Anterior cingulate cortex (tissue), 58 donors: ENCODE measurements at places on chromosomes 4 and X.

DNA sequence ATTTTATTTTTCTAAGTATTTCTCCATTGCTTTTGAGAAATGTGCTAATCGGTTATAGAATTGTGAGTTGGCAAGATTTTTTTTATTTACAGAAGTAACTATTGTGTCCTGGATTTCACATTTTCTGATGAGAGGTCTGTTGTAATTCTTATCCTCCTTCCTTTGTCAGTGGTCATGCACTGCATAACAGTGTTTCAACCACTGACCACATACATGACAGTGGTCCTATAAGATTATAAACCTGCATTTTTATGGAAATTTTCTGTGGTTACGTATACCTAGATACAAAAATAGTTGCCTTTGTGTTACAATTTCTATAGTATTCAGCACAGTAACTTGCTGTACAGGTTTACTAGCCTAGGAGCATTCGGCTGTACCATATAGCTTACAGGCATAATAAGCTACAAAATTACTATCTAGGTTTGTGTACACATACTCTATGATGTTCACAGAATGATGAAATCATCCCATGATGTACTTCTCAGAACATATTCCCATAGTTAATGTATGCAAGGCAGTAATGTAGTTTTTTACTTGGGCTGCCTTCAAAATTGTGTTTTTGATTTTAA is 47.8 kb downstream of the APELA start:
- DNase-seq: no peak

DNA sequence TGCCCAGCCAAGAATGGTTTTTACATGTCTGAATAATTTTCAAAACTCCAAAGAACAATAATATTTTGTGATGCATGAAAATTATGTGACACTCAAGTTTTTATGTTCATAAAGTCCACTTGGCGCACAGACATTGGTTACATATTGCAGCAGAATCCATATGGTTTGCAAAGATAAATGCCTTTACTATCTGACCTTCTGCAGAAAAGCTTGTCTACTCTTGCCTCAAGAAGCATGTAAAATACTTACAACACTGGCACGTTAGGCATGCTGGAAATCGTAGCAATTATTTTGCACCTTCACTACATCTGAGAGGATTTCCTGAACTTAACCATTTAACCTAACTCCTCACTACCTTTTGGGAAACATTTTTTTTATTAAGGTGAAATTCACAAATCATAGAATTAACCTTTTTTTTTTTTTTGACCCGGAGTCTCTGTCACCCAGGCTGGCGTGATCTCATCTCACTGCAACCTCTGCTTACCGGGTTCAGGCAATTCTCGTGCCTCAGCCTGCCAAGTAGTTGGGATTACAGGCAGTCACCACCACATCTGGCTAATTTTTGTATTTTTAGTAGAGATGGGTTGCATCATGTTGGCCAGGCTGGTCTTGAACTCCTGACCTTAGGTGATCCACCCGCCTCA is 3.5 kb upstream of the XG start:
- no peak for DNase-seq

- no peak for DNase-seq
Measured at GRCh38 chr4:151905197-151905596, 144.4 kb upstream of the GATB start.

GRCh38 chrX:133229361-133229760 is 11.2 kb upstream of the TFDP3 start:
- no peak for DNase-seq

- DNase-seq: no peak
Measured at GRCh38 chrX:356385-357034, 30.2 kb downstream of the PPP2R3B start.

DNA sequence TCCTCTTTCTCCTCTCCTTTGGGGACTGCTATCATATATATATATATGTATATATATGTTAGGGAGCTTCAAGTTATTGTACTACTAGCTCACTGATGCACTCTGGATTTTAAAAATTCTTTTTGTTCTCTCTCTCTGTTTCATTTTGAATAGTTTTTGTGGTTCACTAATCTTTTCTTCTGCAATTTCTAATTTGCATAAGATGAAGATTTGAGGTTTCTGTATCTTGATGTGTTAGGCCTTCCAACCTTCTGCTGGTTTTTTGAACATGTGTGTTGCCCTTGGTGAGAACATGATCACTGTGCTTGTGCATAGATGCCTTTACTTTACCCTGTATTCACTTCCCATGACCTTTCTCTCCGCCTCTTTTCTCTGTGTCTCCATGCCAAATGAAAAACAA is 7.8 kb upstream of the ZNF718 start:
- no peak for DNase-seq

DNA sequence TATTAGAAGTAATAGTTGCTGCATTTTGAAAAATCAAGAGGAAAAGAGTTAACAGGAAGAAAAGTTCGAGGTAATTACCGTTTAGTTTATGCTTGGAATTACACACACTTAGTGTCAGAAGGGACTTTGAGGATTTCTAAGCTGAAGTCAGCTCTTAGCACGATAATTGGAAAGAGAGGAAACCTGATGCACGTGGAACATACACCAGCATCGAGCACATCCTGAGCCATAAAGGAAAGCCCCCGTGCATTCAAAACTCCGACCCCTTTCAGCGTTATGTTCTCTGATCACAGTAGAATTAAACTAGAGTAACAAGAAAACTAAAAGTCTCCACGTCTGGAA is 400 bp upstream of the PAQR3 start:
- no peak for DNase-seq

DNA sequence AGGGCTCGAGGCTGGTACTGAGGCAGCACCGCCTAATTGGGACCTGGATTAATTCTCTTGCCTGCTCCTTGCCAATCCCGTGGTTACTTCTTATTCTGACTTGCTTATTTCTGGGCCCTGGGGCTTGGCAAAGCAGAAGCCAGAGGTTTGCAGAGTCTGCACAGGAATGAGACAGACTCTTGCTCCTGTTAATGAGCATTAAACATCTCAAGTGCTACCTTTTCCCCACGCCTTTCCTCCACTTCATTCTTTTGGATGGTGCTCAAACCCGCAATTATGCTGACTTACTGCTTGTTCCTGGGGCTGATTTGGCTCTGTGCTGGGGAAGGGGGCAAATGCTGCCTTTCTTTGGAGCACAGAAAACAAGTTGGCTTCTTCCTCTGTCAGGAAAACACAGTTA is 16.5 kb upstream of the STOX2 start:
- no peak for DNase-seq

DNA sequence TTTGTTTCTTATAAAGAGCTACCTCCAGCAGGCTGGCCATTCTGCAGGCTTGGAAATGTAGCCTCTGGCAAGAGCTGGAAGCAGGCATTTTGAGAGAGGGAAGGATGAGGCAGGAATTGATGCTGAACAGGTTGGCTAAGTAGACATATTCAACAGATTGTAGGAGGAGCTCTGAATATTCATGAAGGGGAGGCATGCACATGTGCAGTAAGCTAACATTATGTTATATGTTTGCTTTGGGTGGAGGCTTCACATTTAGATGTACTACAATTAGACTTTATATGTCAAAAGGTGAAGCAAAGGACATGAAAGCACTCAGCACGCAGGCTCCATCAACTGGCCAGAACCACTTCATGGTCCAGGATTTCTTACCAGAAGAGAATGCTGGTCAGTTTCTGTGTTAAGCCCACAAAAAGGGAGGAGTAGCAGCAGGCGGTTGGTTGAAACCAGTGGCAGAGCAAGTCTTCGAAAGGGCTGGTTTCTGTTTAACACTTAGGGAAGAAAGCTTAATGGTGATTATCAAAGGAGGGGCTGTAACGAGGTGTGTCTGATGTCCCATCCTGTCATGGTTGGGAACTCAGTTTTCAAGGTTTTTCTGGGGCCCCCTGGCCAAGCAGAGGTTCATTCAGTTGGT is 54.8 kb downstream of the FGFBP1 start:
- no peak for DNase-seq

DNA sequence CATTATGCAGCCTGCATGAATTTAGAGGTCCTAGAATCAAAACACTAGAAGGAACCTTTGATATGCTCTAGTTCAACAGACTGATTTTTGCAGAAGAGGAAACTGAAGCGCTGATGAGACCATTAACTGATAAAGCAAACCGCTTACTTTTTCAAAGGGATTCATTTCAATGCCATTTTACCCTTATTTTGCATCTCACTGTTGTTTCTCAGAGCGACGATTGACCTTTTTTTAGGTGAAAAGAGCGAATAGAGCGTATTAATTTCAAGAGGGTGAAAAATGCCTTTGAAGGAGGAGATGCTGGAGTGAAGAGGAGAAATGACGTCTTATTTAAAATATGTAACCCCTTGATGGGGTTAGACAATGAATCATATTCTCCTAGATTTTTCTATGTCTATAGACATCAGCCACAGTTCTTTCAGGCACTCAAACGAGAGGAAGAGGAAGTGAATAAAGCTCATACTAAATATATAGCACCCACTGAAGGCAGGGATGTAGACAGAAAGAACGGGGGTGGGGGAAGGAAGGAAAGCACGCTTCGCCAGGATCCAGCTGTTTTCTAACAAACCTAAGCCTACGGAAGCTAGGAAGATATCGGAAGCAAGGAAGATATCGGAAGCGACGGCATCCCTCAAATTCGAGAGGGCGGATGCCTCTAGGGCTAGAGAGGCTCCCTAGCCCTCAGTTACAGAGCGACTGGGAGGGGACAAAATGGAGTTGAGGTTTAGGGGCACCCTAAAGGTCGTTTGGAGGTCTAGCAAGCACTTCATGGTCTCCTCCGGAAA is 848 bp downstream of the ACSL4 start:
- no peak for DNase-seq
